ENCODE measurements at places on chromosomes 12 and 14.

DNA sequence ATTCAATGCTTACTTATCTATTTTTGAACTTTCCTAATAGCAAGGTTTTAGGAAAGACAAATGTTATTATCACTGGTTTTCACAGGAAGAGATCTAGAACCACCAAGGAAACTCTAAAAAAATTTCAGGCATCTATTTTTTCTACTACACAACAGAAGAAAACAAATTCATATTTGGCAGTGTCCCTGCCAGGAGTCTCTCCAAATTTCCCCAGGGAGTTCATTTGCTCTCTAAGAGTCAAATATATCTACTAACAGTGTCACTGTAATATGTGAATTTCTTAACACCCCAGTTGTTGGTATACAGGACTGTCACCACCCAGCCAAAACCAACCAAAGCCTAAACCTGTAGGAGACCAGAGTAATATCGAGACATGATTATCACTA lies 83.4 kb downstream of the STXBP6 start:
- DNase-seq: no peak

GRCh38 chr12:33676866-33677265 lies 237.2 kb upstream of the SYT10 start:
- no peak for DNase-seq

- no peak for DNase-seq
Measured at GRCh38 chr14:69238883-69239282, 21.1 kb upstream of the GALNT16 start.

GRCh38 chr14:97298331-97298730 lies 501.1 kb downstream of the VRK1 start:
- no peak for DNase-seq

- DNase-seq: no peak
Measured at GRCh38 chr14:102622262-102622885, 29.9 kb downstream of the RCOR1 start.

GRCh38 chr12:93852173-93852591 lies 175.0 kb downstream of the CRADD start:
- no peak for DNase-seq

- no peak for DNase-seq
Measured at GRCh38 chr14:102591372-102591943, 991 bp upstream of the RCOR1 start.

- DNase-seq: no peak
Measured at GRCh38 chr14:64673748-64674147, 30.5 kb upstream of the PLEKHG3 start.

- DNase-seq: no peak
Measured at GRCh38 chr14:56543436-56543835, 36.2 kb upstream of the TMEM260 start.

All from fibroblast of upper back skin (primary cell).